ENCODE measurements at places on chromosomes 7 and 10. TPM values are rescaled to one million over a fixed set of nuclear protein-coding genes. Genes with fewer than 3 reads are reported as not detected.

DNA sequence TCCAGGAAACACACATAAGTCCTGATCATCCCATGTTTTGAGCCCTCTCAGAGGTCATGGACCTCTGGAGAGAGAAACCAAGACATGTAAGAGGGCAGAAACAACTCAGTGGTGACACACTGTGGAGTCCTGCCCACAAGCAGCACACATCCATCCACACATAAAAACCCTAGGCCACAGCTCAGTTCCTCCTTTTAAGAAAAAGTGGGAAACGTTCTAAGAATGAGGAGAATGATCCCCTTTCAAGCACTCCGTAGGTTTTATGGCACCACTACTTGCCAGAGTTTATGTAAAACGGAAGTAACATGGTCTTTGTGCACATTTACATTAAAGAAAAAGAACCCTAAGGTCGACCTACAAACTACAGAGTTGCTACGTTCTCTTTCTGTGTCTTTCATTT, 19.9 kb downstream of the ATAD1 start:
- no peak for DNase-seq

DNA sequence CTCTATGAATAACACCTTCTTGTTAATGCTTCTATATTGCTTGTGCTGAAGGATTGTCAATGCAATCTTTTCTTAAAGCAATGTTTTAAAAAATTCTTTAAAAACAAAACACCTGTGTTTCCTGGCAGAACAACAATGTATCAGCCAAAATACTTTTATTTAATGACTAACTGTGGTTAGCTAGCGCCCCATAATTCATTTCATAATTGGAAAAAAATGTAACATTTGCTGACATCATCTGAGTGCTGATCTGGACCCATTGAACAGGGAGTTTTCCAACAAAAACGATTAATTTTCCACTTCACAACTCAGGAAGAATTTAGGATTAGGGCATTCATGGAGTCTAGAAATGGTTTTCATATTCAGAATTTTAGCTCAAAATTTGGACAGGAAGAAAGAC, 137.6 kb upstream of the CDK6 start:
- no peak for DNase-seq

DNA sequence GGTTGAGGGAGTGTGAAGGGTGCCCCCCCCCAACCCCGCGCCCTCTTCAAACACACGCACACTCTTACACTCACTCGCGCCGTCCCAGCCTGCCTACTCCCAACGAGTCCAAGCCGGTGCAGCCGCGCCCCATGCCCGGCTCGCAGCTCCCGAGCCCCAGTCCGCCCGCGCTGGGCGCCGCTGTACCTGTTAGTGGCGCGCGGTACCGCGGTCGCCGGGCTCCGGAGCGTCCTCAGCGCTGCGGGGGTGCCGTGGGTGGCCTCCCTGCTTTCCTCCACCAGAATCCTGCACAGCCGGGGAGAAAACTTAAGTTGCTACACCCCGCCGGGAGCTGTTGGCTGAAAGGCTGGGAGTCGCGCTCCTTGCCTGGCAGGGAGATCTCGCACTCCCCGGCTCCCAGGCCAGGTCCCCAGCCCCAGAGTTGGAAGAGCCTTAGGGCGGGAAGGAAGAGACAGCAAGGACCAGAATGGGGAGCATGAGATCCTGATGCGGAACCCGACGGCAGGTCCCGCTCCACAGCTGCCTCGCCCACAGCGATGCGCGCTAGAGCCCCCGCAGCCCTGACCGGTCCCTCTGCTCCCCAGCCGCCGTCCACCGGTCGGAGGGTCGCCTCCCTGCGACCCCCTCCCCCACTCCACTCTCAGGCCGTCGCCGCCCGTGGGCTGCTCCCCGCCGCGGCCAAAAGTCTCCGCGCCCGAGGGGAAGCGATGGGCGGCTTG, 863 bp downstream of the ST8SIA6 start:
- DNase-seq: peak; percentile 46

GRCh38 chr10:64306729-64307327, 785.6 kb downstream of the REEP3 start:
- no peak for DNase-seq

DNA sequence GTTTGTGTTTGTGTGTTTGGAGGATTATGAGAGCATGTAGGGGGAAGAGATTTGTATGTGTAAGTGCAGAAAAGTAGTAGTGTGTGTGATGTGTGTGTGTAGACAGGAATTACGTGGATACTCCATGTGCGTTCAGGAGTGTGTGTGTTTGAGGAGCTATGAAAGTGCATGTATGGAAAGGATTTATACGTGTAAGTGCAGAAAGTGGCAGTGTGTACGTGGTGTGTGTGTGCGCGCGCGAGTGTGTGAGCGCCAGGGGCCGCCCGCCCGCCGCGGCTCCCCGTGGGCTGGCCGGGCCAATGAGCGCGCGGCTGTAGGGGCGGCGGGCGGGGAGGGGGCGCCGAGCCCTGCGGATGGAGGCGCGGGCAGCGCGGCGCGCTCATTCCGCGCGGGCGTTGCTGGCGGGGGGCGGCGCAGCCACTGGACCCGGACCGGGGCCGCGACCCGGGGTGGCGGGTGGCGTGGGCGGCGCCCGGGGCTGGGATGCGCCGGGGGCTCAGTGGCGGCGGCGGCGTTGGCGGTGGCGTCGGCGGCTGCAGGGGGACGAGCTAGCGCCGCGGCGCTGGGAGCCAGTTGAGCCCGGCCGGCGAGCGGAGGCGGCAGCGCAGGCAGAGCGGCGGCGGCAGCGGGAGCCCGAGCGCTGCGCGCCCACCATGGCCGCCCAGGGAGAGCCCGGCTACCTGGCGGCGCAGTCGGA, at the start of gene BICC1:
Gene BICC1 (plus strand): TSS at position 382 of the 697 bp plus-strand sequence. CDS start 272 bp downstream, at position 654.
- DNase-seq: no peak

Gene CFAP70
- 2.6 TPM for total RNA-seq
